GM12865 (cell line): ENCODE measurements at places on chromosomes 7 and 10.

- no peak for DNase-seq
Measured at GRCh38 chr7:1243964-1244416, 11.3 kb downstream of the UNCX start.

DNA sequence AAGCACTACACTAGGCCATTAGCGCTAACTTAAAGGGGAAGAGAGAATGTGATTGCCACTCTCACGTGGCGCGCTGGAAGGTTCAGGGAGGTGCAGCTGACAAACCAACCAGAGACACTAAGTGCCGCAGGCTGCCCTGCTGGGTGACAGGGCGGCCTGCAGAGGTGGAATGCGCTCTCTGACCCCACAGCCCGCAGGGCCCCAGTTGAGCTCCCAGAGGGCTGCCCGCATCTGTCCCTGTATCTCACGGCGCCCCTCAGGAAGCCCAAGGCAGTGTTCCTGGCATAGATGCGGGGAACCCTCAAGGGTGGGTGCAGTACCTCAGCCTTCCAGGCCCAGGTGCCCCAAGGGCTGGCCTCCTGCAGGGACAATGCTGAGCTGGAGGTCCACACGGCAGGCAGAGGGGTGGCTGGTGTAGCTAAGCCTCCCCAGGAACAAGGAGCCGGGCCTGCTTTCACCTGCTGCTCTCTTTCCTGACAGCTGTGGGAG is 66.6 kb downstream of the CALML3 start:
- no peak for DNase-seq

- no peak for DNase-seq
Measured at GRCh38 chr7:8938044-8938805, 504.8 kb downstream of the NXPH1 start.

DNA sequence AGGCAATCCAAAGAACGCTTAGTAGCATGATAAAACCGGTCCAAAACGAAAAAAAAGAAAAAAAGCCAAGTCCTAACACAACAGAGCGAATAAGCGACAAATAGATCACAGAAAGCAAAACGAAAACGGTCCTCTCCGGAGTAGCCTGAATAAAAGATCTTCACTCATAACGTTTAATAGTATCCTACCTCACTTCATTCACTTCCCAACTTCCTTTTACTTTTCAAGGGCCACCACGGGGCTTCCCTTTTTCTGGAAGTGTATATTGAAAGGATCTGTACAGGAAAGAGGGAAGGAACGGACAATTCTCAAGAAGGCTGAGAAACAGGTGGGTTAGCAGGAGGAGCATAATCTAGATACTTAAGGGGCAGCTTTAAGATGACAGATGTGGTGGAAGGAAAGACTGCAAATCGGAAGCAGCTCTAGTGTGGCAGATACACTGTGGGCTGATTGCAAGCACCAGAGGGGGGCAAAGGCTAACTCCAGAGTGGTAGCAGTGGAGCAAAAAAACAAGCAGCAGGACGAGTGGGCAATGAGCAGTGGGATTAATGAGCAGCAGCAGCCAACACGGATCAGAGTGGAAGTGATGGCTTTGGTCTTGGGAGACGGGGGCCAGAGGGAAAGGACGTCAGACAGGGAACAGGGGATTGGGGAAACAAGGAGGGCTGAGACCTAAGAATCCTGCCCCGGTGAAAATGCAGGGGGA is 866 bp downstream of the CNOT4 start:
- peak; percentile 67 for DNase-seq

DNA sequence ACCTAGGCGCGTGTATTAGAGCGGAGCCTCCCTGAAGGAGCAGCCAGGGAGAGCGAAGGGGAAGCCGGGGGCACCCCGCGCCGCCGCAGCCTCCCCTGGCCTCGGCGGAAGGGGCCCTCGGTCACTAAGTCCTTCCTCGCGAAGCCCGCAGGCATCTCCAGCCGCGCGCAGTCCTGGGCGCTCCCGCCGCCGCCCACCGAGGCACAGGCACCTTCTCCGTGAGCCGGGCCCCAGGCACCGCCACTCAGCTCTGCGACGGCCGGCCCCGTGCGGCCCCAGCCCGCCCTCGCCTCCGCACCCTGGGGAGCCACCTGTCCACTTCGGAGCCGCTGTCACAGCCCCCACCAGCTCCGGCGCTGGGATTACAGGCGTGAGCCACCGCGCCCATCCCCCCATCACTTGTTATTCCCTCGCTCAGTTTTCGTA is 80.8 kb downstream of the ZNF467 start:
- DNase-seq, result no peak

DNA sequence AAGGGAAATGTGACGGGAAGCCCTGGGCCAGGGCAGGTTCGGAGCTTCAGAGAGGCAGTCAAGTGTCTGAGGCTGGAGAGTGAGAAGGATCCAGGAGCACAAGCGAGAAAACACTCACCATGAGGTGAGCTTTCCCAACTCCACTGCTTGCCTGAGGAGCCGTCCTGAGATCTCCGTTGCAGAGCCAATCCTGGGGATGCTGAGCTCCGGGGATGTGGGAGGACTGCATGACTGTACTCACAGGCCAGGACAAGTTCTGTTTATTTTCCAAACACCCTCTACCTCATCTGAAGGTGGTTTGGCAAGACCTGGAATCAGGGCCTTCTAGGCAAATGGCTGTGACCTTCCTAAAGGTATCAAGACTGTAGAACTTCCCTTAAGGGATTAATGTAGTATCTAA is 38.7 kb downstream of the GLI3 start:
- no peak for DNase-seq

- no peak for DNase-seq
Measured at GRCh38 chr10:19595212-19595845, 220.9 kb upstream of the PLXDC2 start.

GRCh38 chr7:31078363-31078990 is 26.4 kb downstream of the ADCYAP1R1 start:
- no peak for DNase-seq

GRCh38 chr7:27238979-27239386 is 3.6 kb upstream of the EVX1 start:
- DNase-seq, result no peak

GRCh38 chr7:32591938-32592337 is 96.6 kb downstream of the AVL9 start:
- DNase-seq, result no peak
